Colonic mucosa (tissue), 4 donors: ENCODE measurements at places on chromosomes 11 and 22.

DNA sequence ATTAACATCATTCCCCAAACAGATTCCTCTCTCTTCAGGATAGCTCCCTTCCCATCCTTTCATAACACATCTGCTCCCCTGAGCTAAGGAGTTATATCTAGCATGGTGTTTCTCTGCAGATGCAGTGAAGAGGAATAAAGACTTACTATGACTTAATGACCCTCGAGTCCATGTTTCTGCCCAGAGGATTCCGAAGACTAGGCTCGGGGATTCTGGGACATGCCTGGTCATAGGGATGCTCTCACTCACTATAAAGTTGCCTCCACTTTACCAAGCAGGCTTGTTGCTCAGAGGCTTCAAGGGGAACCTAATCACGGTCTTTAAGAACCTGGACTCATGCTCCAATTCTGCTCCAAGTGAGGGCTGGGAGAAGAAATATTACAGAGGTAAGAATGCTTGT, at the start of gene OR52E4:
OR52E4 (plus strand) TSS at position 301 of the 400 bp plus-strand sequence. CDS start 3,664 bp downstream, outside the sequence.
- no peaks in the 10 kb centered on the region for H3K4me1 ChIP-seq
- H3K27me3 ChIP-seq: no peaks in the 10 kb centered on the region
- DNase-seq: no peak
- H3K36me3 ChIP-seq: no peaks in the 10 kb centered on the region
- no peak within 1 kb of the TSS for H3K27ac ChIP-seq

DNA sequence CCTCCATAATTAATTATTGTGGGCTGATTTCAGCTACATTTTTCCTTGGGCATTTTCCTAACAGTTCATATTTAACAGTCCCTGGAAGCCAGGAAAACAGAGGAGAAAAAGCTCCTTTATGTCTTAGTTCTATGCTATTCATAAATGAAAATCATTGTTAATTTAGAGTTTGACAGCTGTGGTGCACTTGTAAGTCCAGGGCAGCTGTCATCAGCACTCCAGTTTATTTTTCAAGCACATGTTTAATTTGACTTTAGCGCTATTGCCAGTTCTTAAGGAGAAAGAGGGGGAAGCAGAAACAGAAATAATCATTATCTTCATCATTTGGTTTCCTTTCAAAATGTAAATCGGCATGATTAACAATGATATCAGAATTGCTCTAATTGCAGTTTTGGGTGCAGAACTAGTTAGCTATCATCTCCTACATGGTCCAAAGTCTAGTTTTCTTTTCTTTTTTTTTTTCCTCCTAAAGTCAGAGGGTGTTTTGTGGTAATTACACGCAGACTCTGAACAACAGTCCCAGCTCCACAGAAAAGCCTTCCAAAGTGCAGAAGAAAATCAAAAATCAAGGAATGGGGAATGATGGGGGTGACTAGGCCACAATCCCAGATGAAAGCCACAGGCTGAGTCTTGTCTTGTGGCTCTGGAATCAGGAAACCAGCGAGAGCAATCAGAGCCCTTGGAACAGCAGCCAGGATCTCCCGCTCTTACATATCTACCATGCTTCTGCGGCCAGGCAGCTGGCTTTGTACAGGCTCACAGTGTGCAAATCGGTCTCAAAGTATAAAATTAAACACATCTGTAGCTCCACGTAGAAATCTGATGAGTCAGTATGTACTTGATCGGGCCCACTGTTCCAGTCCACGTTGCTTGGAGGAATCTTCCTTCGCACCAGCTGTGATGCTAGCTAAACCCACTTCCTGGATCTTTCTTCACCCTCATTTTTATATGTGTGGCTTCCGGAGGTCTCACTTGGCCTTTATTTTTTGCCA, 91.9 kb downstream of the SPON1 start:
- H3K4me3 ChIP-seq: no peak overlapping the region
- H3K4me1 ChIP-seq: no peaks in the 10 kb centered on the region
- no peaks in the 10 kb centered on the region for H3K27me3 ChIP-seq
- DNase-seq: no peak
- no peak overlapping the region for H3K27ac ChIP-seq

GRCh38 chr11:20608934-20609333, 9.5 kb downstream of the SLC6A5 start:
- H3K4me3 ChIP-seq: no peak overlapping the region
- H3K4me1 ChIP-seq: no peaks in the 10 kb centered on the region
- no peak overlapping the region for H3K27ac ChIP-seq
- H3K36me3 ChIP-seq: no peaks in the 10 kb centered on the region
- DNase-seq: no peak

- no peaks in the 10 kb centered on the region for H3K27me3 ChIP-seq
- DNase-seq: no peak
- H3K36me3 ChIP-seq: no peaks in the 10 kb centered on the region
- no peak overlapping the region for H3K27ac ChIP-seq
- no peaks in the 10 kb centered on the region for H3K4me1 ChIP-seq
- no peak overlapping the region for H3K4me3 ChIP-seq
Observed at GRCh38 chr11:120096369-120097191, 41.3 kb downstream of the TRIM29 start.

DNA sequence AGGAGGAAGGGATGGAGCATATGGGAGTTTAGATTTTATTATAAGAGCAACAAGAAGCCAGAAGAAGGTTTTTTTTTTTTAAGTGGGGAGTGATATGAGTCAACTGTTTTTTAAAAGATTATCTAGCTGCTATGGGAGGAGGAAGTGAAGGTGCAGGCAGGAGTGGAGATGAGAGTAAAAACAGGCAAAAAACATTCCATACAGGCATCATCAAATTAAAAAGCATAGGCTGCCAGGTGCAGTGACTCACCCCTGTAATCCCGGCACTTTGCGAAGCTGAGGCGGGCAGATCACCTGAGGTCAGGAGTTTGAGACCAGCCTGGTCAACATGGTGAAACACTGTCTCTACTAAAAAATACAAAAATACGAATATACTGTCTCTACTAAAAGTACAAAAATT, 368.4 kb upstream of the MTNR1B start:
- no peaks in the 10 kb centered on the region for H3K36me3 ChIP-seq
- no peak overlapping the region for H3K4me3 ChIP-seq

GRCh38 chr22:46803031-46803880, 40.8 kb downstream of the TBC1D22A start:
- H3K27me3 ChIP-seq: no peaks in the 10 kb centered on the region
- DNase-seq: peak; percentile 43
- H3K4me3 ChIP-seq: no peak overlapping the region
- peaks cover 3% of the 10 kb centered on the region for H3K4me1 ChIP-seq
- H3K27ac ChIP-seq: no peak overlapping the region
